ENCODE measurements at places on chromosomes 5 and 9.

DNA sequence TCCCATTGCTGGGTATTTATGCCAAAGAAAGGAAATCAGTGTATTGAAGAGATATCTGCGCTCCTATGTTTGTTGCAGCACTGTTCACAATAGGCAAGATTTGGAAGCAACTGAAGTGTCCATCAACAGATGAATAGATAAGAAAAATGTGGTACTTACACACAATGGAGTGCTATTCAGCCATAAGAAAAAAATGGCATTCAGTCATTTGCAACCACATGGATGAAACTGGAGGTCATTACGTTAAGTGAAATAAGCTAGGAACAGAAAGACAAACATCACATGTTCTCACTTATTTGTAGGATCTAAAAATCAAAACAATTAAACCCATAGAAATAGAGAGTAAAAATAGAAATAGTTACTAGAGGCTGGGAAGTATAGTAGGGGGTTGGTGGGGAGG is 1133.1 kb upstream of the ACO1 start:
- no peak for DNase-seq

DNA sequence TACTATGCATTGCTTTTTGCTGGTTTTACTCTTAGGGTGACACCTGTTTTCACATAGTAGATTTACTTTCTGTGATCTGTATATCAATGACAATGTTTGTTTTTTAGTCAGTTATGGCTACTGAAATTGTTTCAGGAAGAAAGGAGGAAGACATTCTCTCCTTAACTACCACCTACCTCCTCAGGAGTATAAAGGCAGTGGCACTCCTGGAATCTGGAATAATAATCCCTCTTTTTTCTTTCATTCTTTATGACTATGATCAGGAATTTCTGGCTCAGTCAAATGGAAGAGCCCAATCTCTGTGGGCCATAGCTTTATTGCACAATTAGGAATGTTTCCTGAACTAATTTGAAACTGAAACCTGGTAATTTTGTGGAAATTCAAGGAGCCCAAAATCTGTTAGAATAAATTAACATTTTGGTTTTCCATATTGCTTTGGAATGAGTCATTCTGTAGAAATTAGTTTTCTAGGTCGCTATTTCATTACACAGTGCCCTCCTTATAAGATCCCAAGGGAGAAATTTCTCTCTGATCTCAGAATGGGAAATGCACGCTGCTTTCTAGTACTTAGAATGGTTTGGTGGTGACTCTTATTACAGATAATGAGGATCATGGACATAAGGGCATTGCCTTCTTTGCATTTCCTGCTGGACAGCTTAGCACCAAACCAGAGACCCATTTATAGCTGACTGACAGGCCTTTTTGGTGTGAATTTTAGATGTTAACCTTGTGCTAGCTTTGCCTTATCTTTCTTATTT is 95.3 kb upstream of the VLDLR start:
- DNase-seq = no peak

DNA sequence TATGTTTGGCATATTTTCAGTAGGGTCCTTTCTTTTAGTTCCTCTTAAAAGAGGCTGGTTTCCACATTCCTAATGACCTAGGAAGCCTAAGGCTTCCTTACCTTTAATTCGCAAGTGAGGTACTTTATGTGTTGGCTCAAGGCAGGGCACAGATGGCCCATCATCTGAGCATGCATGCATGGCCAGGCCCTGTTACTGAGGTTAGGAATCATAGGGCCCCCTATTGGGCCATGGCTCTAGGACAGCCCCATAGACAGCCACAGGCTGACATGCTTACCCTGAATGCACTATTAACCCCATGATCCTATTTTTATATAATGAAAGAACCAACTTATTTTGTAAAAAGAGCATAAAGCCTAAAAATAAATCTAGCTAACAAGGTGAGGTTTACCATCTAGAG is 271.4 kb downstream of the ELAVL2 start:
- DNase-seq = no peak

GRCh38 chr5:171010086-171010485 is 148.3 kb downstream of the RANBP17 start:
- DNase-seq = no peak

GRCh38 chr5:56817263-56818014 is 2.1 kb downstream of the MAP3K1 start:
- no peak for DNase-seq

DNA sequence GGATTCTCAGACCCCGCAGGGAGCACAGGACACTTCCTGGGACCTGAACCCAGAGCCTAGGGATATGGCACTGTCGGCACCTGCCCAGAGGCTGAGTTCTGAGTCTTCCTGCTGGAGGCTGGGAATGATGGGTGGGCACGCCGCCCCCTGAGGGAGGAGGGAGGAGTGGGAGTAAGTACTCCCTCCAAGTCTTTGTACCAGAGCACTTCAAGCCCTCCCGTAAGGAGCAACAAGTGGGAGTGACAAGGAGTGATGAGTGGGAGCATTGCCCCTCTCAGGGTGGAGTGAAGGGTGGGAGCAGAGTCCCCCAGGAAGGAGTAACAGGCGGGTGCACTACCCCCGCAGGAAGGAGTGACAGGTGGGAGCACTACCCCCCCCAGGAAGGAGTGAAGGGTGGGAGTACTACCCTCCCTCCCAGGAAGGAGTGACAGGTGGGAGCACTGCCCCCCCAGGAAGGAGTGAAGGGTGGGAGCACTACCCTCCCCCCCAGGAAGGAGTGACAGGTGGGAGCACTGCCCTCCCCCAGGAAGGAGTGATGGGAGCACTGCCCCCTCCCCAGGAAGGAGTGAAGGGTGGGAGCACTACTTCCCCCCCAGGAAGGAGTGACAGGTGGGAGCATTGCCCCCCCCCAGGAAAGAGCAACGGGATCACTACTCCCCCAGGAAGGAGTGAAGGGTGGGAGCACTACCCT is 100.1 kb downstream of the CACNA1B start:
- DNase-seq = no peak
